ENCODE measurements at places on chromosomes 7 and 10.
A peak's percentile ranks its signal among the peaks of the same experiment; 100 is the strongest.

GRCh38 chr7:15829691-15830090 lies 143.2 kb upstream of the MEOX2 start:
- DNase-seq, result no peak

DNA sequence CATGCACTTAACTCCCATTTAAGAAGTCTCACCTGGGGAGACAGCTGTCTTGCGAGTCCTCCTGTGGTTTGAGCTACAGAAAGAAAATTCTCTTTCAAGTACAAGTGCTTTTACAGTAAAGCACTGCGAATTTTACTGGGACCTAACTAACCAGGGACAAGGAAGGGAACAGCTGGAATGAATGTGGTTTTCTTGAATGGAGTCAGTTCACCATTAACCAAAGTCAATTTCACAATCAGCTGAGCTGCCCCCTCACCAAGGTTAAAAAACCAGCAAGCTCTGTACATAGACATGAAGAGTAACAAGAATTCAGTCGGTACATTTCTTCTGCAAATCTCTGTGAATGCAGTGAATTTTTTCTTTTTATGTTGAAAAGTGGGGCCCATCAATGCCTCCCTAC lies 56.3 kb downstream of the GFRA1 start:
- no peak for DNase-seq

GRCh38 chr10:72088889-72089575 lies 681 bp upstream of the SPOCK2 start:
- peak; percentile 56 for DNase-seq

GRCh38 chr10:71693377-71693776 lies 26.2 kb downstream of the C10orf105 start:
- DNase-seq, result no peak

DNA sequence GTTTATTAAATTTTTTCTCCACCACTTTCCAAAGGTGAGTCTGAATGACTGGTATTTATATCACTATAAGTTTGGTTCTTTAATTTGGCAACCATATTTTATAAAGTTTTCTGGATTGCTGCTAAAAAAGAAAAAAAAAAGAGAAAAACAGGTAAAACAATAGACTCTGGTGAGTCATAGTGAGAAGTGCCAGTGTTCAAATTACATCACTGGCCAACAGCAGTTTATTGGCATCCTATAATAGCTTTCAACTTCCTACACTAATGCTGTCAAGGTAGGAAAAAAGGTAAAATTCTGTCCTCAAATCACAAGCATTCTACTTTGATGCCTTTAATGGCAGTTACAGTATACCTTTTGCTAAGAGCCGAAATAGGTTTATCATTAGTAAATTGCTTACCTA lies 808.8 kb downstream of the GRM8 start:
- no peak for DNase-seq

- DNase-seq, result no peak
Observed at GRCh38 chr7:156592155-156592884, 48.3 kb upstream of the RNF32 start.

DNA sequence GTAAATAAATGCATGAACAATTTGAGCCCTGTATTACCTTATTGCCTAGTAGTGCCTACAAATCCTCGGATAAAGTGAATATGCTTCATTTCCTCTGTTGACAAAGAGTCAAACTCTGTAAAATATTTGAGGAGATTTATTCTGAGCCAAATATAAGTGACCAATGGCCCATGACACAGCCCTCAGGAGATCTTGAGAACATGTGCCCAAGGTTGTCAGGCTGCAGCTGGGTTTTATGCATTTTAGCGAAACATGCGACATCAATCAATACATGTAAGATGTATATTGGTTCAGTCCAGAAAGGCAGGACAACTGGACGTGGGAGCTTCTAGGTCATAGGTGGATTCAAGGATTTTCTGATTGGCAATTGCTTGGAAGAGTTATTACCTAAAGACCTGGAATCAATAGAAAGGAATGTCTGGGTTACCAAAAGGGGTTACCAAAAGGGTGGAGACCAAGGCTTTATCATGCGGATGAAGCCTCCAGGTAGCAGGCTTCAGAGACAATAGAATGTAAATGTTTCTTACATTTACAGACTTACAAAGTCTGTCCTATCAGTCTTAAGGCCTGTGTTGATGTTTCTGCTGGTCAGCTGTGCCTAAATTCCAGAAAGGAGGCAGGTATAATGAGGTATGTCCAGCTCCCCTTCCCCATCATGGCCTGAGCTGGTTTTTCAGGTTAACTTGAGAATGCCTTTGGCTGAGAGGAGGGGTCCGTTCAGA lies 220.1 kb upstream of the FZD1 start:
- no peak for DNase-seq

DNA sequence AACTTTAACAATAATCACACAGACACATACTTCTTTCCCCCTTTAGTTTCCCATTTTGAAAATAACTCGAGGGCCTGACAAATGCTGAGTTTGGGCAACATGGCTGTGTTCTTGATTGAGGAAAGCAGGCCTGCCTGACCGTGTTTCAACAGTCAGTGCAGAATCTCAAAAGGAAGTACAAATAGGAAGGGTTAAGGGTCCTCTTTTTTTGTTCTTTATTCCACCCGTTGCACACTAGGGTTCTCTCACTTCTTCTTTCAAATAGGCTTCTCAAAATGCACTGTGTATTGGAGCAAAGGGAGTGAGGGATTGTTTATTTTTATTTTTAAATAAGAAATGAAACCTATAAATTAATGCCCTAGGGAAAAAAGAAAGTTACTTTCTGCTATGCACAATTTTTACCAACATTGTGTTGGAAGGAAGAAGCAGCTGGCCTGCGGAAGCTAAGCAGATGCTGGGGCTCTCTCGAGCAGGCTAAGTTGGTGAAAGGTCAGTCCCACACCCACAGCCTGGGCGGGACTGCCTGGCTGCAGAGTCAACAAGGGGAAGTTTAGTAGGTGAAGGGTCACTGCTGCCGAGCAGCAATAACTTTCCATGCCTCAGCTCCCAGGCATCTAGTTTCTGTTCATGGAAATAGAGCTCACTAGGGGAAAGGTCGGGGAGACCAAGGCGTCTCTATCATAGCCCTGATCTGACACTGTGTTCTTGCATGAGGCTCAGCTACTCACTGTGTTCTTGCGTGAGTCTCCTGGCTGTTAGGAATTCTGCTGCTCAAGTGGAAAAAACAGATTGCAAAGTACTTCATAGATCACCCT lies 12.2 kb upstream of the PDK4 start:
- no peak for DNase-seq

DNA sequence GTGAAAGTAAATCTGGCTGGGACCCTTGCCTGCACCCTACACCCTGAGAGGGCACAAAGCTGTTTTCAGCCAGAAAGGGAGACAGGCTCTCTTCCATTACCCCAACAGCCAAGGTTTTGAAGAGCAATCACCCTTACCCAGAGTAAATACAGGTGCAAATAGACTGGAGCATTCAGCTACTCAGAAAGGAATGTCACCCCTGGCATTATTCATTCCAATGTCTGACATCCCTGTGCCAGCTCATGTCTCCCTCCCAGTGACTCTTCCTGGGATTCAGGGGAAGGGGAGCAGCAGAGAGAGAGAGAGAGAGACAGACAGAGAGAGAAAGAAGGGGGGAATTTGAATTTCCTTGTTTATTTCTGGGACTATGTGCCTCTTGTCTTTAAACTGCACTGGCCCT lies 611.8 kb downstream of the SORCS3 start:
- no peak for DNase-seq

DNA sequence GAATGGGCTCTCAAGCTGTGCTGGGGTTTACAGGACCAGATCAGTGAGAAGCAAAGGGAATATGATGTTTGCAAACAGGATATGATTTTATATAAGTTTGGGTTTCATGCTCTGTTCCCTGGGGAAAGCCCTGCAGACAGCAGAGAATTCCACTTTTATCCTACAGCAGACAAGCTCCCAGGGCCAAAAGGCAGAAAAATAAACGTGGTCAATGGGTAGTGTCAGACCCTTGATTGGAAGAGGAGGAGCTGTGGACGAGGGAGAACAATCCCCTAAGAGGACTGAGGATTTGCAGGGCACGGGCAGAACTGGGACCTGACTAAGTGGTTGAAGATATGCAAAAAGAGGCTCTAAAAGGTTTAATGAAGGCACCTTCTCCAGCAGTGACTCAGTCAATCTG lies 275.3 kb downstream of the HDAC9 start:
- DNase-seq, result no peak

GRCh38 chr10:7587168-7587864 lies 79.5 kb downstream of the ITIH5 start:
- no peak for DNase-seq

- no peak for DNase-seq
Observed at GRCh38 chr10:124545351-124546054, 83.9 kb downstream of the LHPP start.

GRCh38 chr7:27576360-27576944 lies 86.2 kb downstream of the HIBADH start:
- DNase-seq, result no peak

- no peak for DNase-seq
Observed at GRCh38 chr7:117269886-117270285, 53.0 kb downstream of the WNT2 start.

- DNase-seq, result no peak
Observed at GRCh38 chr7:106223156-106223555, 61.6 kb downstream of the NAMPT start.

- no peak for DNase-seq
Observed at GRCh38 chr10:123569436-123570035, 96.6 kb upstream of the GPR26 start.

DNA sequence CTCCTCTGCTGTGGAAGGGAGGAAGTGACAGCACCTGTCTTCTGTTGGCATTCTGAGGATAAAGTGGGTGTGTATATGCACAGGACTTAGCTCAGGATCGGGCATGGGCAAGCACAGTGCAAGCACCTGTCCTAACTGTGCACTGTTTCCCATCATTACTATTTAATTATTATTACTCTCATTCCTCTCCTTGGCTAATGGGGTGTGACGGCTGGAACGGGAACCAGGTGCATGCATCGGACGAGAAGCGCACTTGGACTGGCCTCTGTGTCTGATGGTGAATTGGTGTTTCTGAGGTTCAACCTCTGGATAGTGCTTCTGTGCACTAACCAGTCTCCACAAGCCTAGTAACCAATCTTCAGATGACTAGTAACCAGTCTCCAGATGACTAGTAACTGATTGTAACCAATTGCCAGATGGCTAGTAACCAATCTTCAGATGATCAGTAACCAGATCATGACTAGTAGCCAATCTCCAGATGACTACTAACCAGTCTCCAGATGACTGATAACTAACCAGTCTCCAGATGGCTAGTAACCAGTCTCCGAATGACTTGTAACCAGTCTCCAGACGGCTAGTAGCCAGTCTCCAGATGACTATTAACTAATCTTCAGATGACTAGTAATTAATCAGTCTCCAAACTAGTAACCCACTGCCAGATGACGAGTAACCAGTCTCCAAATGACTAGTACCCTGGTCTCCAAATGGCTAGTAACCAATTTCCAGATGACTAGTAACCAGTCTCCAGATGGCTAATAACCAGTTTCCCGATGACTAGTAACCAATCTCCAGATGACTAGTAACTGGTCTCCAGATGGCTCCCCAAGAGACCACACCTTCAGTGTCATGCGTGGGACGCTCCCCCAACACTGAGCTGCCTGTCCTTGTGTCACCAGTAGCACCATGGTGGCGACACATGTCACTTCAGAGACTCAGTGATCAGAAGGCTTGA lies 85.8 kb downstream of the PAXIP1 start:
- DNase-seq, result no peak

GRCh38 chr7:42991913-42992591 lies 59.9 kb downstream of the MRPL32 start:
- no peak for DNase-seq

DNA sequence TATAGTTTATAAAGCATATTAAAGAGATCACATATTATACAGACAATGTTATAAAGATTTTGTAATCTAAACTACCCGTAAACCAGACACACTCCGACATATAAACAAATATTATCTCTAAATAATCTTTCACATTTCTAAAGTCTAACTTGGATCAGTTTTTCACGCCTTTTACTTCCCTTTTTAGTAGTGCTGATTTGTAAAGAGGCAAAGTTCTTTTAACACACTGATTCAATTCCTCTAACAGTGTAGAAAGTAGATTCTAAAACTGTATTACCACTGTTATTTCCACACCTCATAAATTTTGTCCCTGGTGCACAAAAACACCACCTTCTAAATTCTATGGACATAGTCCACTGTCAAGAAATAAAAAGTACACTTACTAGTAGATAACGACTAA lies 230.9 kb downstream of the DOCK4 start:
- DNase-seq, result no peak

DNA sequence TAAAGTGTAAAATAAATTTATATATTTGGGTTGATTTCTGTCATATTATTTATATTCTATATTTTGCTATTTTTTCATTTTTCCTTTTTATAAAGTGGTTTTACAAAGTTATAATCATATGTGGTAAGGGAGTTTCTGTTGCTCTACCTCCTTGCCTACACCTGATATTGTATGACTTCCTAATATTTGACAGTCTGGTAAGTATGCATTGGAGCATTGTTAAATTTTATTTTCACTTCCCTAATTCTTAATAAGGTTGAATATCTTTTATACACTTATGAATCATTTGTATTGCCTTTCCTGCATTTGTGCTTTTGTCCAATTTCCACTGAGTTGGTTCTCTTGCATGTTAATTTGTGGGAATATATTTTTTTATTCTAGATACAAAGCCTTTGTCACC lies 492.4 kb downstream of the GRID1 start:
- no peak for DNase-seq

GRCh38 chr7:46215987-46216567 lies 295.0 kb upstream of the IGFBP3 start:
- no peak for DNase-seq

DNA sequence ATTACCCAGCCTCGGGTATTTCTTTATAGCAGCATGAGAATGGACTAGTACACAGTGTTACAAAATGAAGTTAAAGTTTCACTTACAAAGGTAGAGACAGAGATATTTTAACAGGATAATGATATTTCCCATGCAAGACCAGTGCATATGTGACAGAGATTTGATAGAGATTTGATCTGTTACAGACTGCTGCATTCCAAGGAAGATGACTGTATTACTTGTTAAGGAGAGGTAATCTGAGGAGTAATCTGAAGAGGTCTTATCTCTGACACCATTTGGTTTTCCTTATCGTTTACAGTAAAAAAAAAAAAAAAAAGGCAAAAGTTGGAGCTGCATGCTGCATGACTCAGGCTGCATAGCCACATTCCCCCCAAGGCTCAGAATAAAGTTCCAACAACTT lies 289.6 kb downstream of the POM121L12 start:
- no peak for DNase-seq

Data from activated naive CD4-positive, alpha-beta T cell treated with anti-CD3 and anti-CD28 coated beads, Interleukin-2, amount 50 U/mL, for 16 hours (primary cell).